ENCODE measurements at places on chromosomes 3 and 15. TPM values are rescaled to one million over a fixed set of nuclear protein-coding genes. Genes with fewer than 3 reads are reported as not detected.

DNA sequence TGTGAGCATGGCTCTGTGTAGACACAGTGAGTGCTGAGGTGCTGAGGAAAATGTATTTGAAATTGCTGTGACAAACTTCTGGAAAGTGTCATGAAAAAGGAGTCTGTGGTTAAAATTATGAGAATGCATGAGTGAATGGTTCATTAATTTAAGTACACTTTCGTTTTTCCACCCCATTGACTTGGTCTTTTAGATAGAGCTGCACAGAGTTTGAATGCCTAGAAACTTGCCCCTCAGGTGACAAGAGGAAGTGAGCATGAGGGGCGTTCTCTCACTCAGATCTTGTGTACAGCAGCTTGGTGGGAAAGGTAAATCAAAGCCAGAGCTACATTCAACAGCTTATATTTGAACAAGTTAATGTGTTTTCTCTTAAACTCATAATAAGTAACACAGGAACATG is 296.8 kb downstream of the WDR72 start:
- H3K4me3 ChIP-seq = no peak overlapping the region
- H3K27me3 ChIP-seq = no peaks in the 10 kb centered on the region
- no peaks in the 10 kb centered on the region for H3K4me1 ChIP-seq
- H3K36me3 ChIP-seq = no peaks in the 10 kb centered on the region

The AGBL1 gene
- 29.7 TPM for total RNA-seq

GRCh38 chr15:76158226-76158625 is 98.4 kb downstream of the TMEM266 start:
- H3K4me3 ChIP-seq = no peak overlapping the region
- H3K27ac ChIP-seq = no peak overlapping the region
- peaks cover 21% of the 10 kb centered on the region for H3K4me1 ChIP-seq
- no peaks in the 10 kb centered on the region for H3K27me3 ChIP-seq
- no peaks in the 10 kb centered on the region for H3K36me3 ChIP-seq
- DNase-seq = no peak

DNA sequence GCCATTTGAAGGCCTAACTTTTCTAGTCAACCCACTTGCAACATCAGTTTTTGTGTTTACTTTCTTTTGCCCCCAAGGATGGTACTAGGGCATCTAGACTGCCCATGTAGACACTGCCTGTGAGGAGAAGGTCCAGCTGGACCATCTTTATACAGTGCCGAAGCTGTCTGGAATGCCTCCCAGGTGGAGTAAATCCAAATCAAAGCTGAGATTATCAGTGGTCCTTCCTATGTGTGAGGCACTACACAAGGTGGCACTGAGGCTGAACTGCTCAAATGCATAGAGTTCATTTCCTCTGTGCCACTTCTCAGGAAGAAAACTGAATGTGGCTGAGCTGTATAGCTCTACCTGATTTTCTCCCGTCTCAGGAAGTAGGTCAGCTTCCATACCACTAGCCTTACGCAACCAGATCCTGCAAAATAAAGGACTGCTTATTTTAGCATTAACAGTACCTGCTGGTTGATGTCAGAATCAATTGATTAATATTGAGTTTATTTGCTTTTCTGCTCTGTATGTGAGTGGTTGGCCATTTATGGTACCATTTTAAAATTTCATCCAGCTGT is 106.1 kb downstream of the GHSR start:
- no peaks in the 10 kb centered on the region for H3K4me1 ChIP-seq
- H3K4me3 ChIP-seq = no peak overlapping the region
- no peak for DNase-seq
- no peaks in the 10 kb centered on the region for H3K27me3 ChIP-seq
- peaks cover 58% of the 10 kb centered on the region for H3K36me3 ChIP-seq

All from gastrocnemius medialis (tissue), 4 donors.